Activated CD4-positive, alpha-beta memory T cell treated with anti-CD3 and anti-CD28 coated beads for 36 hours (primary cell): ENCODE measurements at places on chromosomes 5 and 9.

GRCh38 chr9:29514336-29514735, 1941.1 kb upstream of the C9orf72 start:
- no peak for DNase-seq

- no peak for DNase-seq
Observed at GRCh38 chr9:21777701-21778100, 24.7 kb upstream of the MTAP start.

GRCh38 chr9:1748407-1748806, 266.7 kb upstream of the SMARCA2 start:
- no peak for DNase-seq

DNA sequence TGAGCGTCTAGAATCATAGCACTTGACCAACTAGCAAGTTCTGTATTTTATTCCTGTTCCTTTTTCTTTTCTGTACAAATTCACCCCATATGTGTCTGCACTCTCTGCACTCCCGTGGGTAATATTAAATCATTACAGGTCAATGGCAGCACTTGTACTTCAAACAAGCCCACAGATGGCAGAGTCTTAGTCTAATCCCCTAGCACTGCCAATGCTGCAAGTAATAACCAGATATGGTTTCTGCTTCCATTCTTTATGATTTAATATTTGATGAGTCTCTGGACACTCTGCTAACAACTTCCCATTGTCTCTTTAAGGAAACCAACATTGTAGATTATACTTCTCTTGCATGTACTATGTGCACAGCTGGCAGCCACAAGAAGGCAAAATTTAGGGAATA, 343.8 kb upstream of the CHD1 start:
- no peak for DNase-seq

DNA sequence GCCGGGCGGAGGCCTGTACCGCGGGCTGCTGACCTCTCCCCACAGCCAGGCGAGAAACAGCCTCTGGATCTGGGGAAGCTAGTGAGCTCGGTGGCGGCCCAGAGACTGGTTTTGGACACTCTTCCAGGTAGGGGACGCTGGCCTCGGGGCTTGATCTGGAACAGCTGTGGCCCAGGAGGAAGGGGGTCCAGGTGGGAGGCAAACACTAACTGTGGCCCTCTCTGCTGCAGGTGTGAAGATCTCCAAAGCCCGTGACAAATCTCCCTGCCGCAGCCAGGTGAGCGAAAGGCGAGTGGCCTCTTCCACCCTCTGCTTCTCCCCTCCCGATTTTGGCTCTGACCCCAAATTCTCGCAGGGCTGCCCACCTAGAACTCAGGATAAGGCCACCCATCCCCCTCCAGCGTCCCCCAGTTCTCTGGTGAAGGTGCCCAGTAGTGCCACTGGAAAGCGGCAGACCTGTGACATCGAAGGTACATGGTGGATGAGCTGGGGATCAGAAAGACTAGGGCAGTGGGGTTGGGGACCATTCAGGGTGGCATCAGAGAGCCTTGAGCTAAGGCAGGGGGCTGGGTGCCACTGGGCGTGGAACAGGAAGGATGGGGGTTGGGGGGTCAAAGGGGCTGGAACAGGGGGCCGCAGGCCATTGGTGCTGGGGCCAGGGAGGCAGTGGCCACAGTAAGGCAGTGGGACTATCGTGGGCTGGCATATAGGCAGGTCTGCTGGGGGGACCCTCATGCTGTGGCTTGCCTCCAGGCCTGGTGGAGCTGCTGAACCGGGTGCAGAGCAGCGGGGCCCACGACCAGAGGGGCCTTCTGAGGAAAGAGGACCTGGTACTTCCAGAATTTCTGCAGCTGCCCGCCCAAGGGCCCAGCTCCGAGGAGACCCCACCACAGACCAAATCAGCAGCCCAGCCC, 12.9 kb upstream of the SLC34A1 start:
- DNase-seq: no peak

DNA sequence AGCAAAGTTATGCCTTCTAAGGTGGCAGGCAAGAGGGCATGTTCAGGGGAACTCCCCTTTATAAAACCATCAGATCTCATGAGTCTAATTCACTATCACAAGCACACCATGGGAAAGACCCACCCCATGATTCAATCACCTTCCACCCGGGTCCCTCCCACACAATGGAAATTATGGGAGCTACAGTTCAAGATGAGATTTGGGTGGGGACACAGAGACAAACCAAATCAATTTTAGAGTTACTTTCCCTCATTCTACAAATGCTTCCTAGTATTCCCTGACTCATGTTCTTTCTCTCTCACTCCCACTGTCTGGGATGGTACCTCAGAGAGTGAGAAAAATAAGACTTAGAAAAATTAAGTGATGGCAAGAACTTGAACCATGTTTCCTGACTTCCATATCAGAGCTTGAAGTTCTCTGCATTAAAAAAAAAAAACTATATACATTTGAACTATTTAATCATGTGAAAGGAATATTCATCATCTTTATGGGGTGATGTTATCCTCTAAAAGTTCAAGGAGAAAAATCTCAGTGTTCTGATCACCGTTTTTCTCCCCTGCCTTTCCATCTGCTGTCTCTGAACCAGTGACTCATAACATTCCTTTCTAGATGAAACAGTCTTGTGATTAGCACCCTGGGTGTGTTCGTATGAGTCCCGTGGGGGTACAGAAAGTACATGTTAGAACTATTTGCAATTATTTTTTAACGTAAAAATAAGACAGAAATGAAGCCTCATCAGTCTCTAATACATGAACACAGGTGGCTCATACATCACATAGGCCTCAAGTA, 282.9 kb downstream of the SLF1 start:
- DNase-seq: no peak

DNA sequence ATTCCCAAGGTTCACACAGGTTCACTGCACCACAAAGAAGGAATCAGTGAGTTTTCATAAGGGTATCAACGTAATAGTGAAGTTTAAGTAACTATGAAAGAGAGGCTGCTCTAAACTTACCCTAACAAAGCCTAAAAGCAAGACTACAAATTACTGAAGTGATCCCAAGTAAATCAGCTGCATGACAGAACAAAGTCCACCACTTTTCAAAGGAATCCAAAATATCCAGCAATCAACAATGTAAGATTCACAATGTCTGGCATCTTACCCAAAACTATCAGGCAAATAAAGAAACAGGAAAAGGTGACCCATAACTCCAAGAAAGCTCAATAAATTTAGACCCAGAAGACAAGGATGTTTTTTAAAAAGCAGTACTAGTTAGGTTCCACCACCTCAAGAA, 70.1 kb downstream of the GNAQ start:
- DNase-seq: no peak

DNA sequence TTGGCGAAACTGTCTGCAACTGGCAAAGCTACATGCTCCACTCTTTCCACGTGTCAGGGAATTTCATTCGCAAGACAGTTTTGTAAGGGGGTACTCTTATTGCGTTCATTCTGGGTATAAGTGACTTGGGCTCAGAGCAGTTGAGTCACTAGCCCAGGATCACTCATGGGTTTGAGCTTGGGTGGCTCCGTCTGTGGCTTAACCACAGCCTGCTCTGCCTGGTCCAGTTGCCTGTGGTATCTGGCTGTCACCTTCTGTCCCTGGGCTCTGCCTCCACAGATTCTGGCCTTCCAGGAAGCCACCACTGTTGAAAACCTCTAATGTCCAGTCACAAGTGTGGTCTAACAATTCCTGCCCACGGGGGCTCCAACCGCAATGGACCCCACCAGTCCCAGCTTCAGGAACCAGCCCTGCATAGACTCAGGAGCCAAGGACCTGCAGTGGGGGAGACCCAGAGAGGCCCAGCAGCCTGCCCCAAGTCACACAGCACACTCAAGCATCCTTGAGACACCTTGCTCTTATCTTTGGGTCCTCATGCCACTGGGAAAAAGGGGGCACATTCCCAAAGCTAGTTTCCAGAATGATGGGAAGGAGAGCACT, 10.4 kb downstream of the KIF12 start:
- no peak for DNase-seq

DNA sequence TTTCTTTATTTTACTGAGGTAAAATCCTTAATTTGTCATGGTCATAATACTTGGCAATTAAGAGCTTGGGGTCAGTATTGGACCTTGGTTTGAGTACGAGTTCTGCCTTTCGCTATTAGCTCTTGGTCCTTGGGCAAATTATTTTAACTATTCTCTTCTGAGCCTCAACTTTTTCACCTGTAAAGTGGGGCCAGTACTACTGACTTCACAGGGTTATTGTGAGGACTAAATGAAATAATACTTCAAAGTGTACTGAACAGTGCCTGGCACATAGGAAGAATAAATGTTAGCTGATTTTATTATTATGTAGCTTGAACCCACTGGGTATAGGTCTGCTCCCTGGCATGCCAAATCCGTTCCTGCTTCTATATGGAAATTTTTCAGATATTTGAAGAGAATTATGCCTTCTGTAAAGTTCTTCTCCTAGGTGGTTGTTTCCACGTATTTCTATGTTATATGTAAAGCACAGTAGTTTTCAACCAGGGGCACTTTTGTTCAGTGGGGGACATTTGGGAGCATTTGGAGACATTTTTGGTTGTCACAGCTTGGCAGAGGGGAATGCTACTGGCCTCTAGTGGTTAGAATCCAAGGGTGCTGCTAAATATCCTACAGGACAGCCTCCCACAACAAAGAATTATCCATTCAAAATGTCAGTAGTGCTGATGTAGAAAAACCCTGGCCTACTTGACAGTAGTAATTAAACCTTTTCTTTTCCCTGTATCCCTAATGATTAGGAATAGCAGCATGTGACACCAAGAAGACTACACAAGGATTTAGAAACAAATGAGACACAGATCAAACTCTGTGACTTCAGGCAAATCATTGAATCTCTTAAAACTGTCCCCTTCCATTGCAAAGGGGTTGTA, 4.5 kb downstream of the RCL1 start:
- DNase-seq: no peak

GRCh38 chr5:137696481-137696880, 39.4 kb downstream of the KLHL3 start:
- peak; percentile 72 for DNase-seq

- DNase-seq: peak; percentile 21
Observed at GRCh38 chr9:84781458-84781857, 111.9 kb downstream of the NTRK2 start.

DNA sequence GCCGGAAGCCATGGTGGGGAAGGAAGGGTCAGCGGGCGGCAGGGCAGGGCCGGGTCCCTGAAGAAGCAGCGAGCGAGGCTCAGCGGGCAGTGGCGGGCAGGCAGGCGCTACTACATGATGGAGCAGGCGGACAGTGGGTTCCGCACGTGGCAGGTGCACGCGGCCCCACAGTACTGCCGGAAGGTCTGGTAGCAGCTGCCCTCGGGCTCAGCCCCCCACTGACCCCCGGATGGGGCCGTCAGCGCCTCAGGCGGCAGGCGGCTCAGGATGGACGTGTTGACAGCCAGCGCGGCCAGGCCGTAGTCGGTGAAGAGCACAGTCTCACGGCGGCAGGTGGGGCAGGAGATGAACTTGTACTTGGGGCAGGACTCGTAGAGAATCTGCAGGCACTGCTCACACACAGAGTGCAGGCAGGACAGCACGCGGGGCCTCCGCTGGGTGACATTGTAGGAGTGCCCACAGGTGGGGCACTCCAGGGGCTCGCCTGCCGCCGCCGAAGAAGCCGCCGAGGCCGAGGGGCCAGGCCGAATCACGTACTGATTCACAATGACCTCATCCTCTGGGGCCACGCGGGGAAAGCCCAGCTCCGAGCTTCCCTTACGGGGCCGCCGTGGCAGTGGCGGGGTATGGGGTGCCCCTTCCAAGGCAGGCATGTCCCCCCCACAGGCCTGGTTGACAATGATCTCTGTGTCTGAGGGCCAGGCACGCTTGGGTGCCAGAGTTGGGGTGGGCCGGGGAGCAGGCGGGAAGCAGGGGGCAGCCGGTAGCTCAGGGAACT, 1.5 kb downstream of the RNF208 start:
- DNase-seq: no peak

GRCh38 chr9:113508111-113508749, 44.7 kb downstream of the RGS3 start:
- DNase-seq: peak; percentile 37

DNA sequence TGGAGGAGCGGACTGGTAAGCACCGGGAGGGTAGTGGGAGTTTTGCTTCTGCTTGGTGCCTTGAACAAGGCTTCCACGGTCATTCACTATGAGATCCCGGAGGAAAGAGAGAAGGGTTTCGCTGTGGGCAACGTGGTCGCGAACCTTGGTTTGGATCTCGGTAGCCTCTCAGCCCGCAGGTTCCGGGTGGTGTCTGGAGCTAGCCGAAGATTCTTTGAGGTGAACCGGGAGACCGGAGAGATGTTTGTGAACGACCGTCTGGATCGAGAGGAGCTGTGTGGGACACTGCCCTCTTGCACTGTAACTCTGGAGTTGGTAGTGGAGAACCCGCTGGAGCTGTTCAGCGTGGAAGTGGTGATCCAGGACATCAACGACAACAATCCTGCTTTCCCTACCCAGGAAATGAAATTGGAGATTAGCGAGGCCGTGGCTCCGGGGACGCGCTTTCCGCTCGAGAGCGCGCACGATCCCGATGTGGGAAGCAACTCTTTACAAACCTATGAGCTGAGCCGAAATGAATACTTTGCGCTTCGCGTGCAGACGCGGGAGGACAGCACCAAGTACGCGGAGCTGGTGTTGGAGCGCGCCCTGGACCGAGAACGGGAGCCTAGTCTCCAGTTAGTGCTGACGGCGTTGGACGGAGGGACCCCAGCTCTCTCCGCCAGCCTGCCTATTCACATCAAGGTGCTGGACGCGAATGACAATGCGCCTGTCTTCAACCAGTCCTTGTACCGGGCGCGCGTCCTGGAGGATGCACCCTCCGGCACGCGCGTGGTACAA, 556 bp downstream of the PCDHGC3 start:
- DNase-seq: no peak

DNA sequence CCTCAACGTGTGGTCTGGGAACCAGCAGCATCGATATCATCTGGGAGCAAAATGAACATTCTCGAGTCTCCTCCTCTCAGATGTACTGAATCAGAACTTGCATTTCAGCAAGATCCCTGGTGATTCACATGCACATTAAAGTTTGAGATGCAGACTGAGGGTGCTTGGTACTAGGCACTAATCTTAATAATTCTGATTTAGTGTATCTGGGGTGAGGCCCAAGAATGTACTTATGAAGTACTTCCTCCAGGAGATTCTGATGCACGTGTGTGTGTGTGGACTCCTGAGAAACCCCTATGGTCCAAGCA, 56.2 kb upstream of the EQTN start:
- no peak for DNase-seq

DNA sequence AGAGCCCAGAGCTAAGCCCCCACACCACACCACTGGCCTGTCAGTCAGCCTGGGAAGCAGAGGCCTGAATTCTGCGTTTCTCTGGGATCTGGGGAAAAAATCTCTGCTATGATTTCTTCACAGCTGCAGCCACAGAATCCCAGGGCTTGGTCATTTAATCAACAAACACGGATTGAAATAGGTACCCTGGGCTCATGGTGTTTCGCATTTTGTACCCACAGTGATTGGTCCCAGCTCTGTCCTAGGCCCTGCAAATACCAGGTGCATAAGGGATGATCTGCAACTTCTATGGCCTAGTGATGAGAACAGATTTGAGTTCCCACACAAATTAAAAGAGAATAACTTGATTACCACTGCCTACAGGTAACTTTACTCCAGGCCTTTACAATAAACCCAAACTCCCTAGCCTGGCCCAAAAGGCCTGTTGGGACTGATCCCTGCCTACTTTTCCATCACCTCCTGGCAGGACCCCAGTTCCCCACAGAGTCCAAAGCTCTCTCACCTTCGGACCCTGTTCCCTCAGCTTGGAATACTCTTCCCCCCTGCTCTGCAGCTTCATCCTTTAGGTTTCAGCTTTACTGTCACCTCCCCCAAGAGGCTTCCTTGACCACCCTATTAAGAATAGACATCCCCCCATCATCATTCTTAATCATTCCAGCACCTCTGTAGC, 14.7 kb upstream of the SAP30L start:
- no peak for DNase-seq

- DNase-seq: no peak
Observed at GRCh38 chr5:150690760-150691159, 10.1 kb downstream of the RBM22 start.
